ENCODE measurements at places on chromosomes 5 and 9.

DNA sequence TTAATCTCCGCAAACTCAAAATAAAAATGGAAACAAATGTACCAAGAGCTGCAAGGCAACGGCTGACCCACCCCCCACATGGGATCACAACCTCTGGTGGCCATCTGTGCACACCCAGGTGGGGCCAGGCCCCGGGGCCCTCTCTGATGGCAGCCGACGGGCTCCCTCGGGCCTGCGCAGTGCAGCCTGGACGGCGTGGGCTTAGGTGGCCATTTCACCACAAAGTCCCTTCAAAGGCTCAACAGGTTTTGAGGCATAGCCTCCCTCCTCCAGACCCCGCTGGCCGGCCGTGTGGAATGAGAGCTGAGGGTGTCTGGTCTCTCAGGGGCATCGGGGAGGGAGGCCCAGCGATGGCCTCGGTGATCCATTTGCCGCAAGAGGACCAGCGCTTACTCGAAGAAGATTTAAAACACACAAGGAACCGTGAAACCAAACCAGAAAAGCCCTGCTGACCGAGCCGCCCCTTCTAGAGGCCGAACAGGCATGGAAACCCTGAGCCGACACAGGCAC is 42.7 kb upstream of the CEP72 start:
- no peak for DNase-seq

- no peak for DNase-seq
These were observed 56.8 kb downstream of the UGCG start for GRCh38 chr9:111953444-111953843.

DNA sequence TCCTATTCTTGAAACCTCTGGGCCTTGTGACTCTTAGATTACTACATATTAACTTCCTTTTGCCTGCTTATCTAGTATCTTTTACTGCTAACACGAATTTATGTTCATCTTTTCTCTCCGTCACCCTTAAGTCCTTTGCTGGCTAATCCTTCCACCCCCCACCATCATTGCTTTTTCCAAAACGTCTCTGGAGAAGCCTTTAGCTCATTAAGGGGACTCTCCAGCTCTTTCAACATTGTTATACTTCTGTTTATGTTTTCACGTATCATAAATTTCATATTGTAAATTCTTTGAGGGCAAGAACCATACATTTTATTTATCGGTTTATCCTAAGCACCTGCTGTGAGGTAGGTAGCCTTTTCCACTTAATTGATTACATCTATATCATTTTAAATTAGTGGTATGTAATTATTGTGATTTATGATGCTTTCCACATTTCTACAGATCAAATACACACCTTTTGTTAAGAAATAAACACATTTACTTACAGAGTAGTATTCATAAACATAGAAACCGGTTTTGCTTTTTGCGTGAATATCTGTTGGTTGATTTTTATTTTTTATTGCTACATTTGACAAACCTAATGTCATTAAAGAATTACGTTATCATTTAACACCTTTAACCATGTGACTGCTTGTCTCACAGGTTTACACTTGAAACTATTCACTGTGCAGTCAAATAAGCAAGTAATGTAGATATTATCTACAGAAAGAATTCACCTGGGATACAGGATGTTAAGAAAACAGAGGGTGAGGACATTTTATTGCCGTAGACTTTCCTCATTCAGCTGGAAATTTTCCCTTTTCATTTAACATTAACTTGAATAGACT is 15.4 kb upstream of the SNX2 start:
- no peak for DNase-seq

DNA sequence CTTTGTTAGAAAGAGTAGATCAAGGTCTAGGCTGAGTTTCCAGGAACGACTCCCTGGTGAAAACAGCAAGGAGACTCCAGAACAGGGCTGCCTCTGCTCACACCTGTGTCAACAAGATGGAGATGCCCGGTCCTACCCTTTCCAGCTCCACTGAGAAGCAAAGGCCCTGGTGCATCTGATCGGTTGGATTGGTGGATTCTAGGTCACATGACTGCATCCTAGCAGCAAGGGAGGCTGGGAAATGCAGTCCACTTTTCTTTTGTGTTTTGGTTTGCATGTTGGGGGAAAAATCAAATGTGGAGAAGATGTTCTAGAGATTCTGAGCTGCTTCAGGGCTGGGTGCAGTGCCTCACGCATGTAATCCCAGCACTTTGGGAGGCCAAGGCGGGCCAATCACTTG is 82.0 kb upstream of the TRIO start:
- DNase-seq: no peak

DNA sequence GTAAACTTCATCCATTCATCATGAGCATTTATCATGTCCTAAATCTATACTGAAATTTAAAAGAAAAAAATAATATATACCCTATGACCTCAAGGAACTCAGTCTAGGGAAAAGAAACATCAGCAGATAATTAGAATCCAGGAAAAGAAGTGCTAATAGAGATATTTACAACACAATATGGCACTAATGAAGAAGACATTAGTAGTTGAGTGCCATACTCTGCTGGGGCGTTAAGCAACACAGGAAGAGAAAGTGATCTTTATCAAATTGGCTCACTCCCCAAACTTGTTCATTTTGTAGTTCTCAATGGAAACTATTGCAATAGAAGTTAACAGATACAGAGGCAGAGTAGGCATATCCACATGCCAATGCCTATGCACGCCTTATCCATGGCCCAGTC is 27.5 kb downstream of the GABRA6 start:
- DNase-seq: no peak

- DNase-seq: no peak
These were observed 592.0 kb upstream of the DMAC1 start for GRCh38 chr9:8391566-8391965.

- no peak for DNase-seq
These were observed 28.4 kb upstream of the SSBP2 start for GRCh38 chr5:81779125-81779915.

DNA sequence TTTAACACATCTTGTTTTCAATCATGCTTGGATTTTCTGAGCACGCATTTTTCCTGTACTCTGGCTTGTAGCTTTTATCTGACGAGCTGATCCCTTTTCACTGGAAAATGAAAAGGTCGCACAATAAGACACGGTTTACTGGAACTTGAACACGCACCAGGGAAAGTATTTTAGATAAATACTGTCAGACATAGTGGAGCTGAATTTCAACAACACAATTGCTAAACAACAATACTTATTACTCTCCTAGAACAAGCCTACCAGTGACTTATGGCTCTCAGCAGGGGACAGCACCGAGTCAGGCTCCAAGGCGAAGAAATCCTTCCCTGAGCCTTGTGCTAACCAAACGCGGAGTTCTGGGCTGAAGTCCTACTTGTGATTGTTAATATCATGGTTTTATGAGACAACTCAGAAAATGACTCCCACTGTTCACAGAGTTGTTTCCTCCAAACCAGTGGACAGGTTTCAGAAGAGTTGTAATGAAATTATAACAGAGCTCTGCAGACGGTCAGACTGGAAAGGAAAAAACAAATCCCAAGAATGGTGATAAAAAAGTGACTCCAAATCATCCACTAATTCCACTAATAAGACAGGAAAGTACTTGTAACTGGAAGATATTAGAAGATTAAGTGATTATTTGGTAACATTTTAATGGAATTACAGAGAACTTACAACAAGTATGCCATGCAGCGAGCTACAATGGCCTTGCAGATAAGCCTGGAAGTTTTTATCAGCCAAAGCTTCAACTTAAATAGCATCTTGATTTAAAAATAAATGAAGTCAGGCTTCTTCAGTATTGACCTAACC is 359.6 kb downstream of the EBF1 start:
- DNase-seq: no peak

GRCh38 chr9:88988796-88989641 is 2.2 kb upstream of the S1PR3 start:
- DNase-seq: peak; percentile 32

GRCh38 chr5:142981886-142982820 is 212.0 kb downstream of the ARHGAP26 start:
- peak; percentile 82 for DNase-seq

- DNase-seq: no peak
These were observed 135.4 kb downstream of the HMHB1 start for GRCh38 chr5:143947313-143947712.

DNA sequence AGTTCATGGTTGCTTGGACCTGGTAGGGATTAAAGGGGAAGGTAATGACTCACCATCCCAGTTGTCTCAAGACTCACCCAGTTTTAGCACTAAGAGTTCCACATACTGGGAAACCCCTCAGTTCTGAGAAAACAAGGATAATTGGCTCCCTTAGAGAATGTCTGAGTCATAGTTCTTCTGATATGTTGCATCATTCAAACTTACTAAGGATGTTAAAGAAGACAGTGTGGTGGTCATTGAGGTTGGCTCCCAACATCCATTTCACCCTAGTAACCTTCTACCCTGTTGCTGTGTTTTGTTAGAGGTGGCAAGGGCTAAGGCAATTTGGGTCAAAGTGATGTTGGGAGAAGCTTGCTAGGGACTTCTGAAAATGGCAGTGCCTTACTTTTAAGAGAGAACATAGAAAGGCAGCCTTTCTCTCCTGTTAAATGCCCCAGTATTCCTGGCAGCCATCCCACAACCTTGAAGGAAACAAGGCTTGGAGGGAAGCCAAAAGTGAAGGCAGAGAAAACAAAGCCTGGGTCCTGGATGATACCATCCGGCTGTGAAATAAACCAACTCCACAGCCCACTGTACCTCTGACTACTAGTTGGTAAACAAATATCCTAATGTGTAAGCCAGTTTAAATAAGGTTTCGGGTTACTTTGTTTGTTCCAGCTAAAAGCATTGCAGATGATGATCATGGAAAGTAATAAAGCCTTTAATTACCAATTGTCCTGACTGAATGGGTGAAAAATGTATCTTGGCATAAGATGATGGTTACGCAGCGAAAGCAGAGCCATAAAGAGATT is 80.4 kb upstream of the ADAMTSL1 start:
- DNase-seq: peak; percentile 90

Measured in HS-5 (cell line).